ENCODE measurements at places on chromosomes 13 and 19. TPM values are rescaled to one million over a fixed set of nuclear protein-coding genes. Genes with fewer than 3 reads are reported as not detected.

COMP gene
- total RNA-seq, result not detected

GRCh38 chr19:2251106-2252054 is 2.3 kb downstream of the AMH start:
- H3K27ac ChIP-seq, result peak overlapping the region; percentile 43
- no peaks in the 10 kb centered on the region for H3K27me3 ChIP-seq
- H3K4me1 ChIP-seq, result peaks cover 2% of the 10 kb centered on the region
- H3K4me3 ChIP-seq, result peak overlapping the region; percentile 83
- H3K36me3 ChIP-seq, result peaks cover 2% of the 10 kb centered on the region
- no peak for DNase-seq

DNA sequence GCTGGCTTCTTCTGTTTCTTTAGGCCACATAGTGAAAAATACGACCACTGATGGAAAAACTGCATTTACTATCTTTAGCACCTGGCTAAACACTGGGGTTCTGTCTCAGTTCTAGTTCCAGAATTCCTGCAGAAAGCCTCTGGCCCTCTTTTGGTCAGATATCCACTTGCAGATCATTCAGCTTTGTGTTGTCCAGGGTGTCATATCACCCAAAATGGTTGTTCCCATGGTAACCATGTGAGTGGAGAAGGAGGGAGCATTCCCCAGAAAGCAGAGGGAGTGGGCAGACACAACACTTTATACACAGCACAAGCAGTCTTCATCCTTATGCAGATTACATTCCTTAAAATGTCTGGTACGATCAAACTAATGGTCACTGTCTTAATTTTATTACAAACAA is 73.5 kb downstream of the CAB39L start:
- no peak overlapping the region for H3K4me3 ChIP-seq
- H3K36me3 ChIP-seq, result peaks cover 1% of the 10 kb centered on the region
- H3K27ac ChIP-seq, result no peak overlapping the region
- no peaks in the 10 kb centered on the region for H3K27me3 ChIP-seq
- DNase-seq, result no peak

- H3K4me1 ChIP-seq, result no peaks in the 10 kb centered on the region
- peaks cover 5% of the 10 kb centered on the region for H3K36me3 ChIP-seq
- H3K27me3 ChIP-seq, result peaks cover 39% of the 10 kb centered on the region
- no peak overlapping the region for H3K4me3 ChIP-seq
- H3K27ac ChIP-seq, result no peak overlapping the region
Measured at GRCh38 chr19:16769385-16769784, 49.7 kb downstream of the NWD1 start.

DNA sequence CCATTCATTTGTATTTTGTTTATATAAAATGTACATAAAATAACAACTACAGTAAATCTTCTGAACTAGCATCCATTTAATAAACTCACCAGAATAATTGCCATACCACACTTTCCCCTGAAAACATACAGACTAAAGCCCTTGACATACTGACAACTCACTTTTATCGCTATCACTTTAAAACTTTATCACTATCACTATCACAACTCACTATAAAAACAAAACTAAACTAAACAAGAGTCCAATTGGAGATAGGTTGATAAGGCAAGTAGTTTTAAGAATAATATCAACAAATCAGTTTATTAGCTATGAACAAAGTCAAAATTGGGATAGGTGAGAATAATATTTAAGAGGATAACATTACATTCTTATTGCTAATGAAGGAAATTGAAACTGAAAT is 108.9 kb downstream of the SLITRK6 start:
- DNase-seq, result no peak
- H3K27me3 ChIP-seq, result no peaks in the 10 kb centered on the region
- H3K27ac ChIP-seq, result no peak overlapping the region
- H3K4me3 ChIP-seq, result no peak overlapping the region

GRCh38 chr19:45733160-45733810 is at the start of gene MEIOSIN:
Gene MEIOSIN, plus strand, starts transcription at chr19:45733439. Its CDS starts 1,938 bp downstream, at chr19:45735377.
- no peak within 1 kb of the TSS for H3K27ac ChIP-seq
- H3K27me3 ChIP-seq, result peaks cover 5% of the 10 kb centered on the region
- H3K4me1 ChIP-seq, result peaks cover 17% of the 10 kb centered on the region
- no peak within 1 kb of the TSS for H3K4me3 ChIP-seq
- DNase-seq, result no peak
- H3K36me3 ChIP-seq, result peaks cover 5% of the 10 kb centered on the region

DNA sequence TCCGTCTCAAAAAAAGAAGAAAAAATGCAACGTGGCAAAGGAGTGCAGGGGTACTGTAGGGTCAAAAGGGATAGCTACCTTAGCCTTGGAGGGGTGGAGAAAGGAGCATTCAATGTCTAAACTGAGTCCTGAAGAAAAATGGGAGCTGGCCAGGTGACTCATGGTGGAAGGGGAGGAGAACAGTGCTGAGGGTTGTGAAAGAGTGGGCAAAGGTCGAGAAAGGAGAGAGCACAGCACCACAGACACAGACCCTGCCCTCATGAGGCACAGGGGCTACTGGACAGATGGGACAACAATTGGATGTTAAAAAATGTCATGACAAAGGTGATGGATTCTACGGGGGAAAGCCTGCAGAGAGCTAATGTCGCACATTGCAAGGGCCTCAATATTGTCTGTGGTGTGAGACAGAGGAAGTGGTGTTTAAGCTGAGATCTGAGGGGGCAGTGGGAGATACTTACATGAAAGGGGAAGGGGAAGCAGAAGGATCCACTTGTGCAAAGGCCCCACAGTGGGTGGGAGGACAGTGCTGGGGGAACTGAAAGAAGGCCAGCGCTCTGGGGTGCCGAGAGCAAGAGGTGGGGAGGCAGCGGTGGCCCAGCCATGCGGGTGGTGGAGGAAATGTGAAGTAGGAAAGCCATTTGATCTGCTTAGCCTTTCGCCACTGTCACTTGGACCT is 42.9 kb upstream of the URAD start:
- H3K4me3 ChIP-seq, result peak overlapping the region; percentile 28
- H3K27me3 ChIP-seq, result peaks cover 65% of the 10 kb centered on the region
- DNase-seq, result no peak

RGCC gene
- total RNA-seq, result 283 TPM

GRCh38 chr13:112141643-112142400 is 74.9 kb downstream of the SOX1 start:
- no peaks in the 10 kb centered on the region for H3K4me1 ChIP-seq
- no peaks in the 10 kb centered on the region for H3K36me3 ChIP-seq
- DNase-seq, result no peak
- no peak overlapping the region for H3K27ac ChIP-seq

DNA sequence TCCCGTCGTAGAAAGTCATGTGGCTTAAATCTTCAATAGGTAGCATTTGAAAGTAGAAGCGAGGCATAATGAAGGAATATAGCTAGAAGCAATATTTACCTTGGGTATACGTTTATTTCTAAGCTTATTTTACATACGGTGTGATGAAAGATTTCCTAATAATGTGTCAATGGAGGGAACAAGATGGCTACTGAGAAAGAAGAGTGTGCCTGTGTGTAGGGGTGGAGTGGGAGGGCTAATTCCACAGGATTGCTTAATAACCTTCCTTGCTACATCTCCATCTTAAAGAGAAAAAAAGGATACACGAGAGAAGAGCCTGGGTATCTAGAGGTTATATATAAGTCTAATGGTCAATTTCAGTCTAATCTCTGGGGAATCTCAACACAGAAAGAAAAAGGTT is 2.0 kb downstream of the SPART start:
- H3K4me1 ChIP-seq, result peaks cover 34% of the 10 kb centered on the region
- H3K36me3 ChIP-seq, result peaks cover 2% of the 10 kb centered on the region
- DNase-seq, result no peak
- peak overlapping the region; percentile 71 for H3K4me3 ChIP-seq
- no peaks in the 10 kb centered on the region for H3K27me3 ChIP-seq
- peak overlapping the region; percentile 89 for H3K27ac ChIP-seq

GRCh38 chr19:10226021-10226375 is 5.1 kb downstream of the S1PR2 start:
- H3K4me3 ChIP-seq, result no peak overlapping the region
- peak overlapping the region; percentile 63 for H3K27ac ChIP-seq
- H3K4me1 ChIP-seq, result peaks cover 23% of the 10 kb centered on the region
- peaks cover 7% of the 10 kb centered on the region for H3K36me3 ChIP-seq
- no peaks in the 10 kb centered on the region for H3K27me3 ChIP-seq

GRCh38 chr19:51926426-51926783 is 867 bp upstream of the ZNF613 start:
- peak overlapping the region; percentile 94 for H3K4me3 ChIP-seq
- H3K4me1 ChIP-seq, result peaks cover 7% of the 10 kb centered on the region
- no peak for DNase-seq
- H3K27ac ChIP-seq, result peak overlapping the region; percentile 87
- H3K27me3 ChIP-seq, result no peaks in the 10 kb centered on the region

All from T-helper 17 cell (primary cell).